HCT116 (cell line): ENCODE measurements at places on chromosomes 16 and 17.

- no peak for DNase-seq
Measured at GRCh38 chr16:11494433-11494832, 92.3 kb downstream of the LITAF start.

DNA sequence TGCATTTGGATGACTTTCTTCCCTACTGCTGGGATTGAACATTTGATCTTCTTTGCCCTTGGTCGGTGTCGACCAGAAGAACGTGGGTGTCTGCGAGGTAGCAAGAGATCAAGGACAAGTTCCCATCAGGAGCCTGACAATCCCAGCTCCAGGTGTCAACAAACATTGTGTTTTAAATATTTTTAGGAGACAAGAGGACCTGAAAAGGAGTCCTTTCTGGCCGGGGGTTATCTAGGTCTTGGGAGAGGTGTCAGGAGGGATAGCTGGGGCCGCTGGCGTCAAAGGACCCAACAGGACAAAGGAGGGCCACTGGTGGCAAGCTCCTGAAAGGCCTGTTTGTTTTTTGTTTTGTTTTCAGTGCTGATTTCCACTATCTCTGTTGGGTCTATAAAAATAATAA is 308.4 kb upstream of the ERCC4 start:
- DNase-seq = no peak

- no peak for DNase-seq
Measured at GRCh38 chr16:7967996-7968509, 622.3 kb downstream of the TMEM114 start.

GRCh38 chr17:76343106-76343505 is 10.6 kb downstream of the PRPSAP1 start:
- DNase-seq = no peak

DNA sequence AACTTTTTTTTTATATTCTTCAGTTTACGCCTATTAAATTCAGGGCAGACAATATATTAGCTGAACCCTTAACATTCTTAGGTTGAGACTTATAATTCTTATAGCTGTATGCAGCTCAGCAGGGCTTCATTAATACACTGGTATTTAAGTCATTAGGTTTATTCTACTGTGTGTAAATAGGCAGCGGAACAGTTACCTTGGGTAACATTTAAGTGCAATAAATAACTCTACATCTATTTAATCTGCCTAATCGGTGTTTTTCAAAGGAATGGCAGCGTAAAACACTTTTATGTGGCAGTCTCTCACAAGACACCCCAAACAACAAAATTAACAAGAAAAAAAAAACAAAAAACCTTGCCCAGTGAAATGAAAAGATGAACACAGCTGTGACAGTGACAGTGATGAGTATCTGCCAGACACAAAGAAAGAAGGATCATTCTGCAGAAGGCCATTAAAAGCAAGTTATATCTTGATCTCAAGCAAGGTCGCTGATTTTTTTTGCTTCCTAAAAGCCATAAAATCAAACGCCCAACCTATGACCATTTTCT is 32.6 kb downstream of the KCNJ2 start:
- DNase-seq = no peak

GRCh38 chr17:48787828-48788227 is 29.2 kb downstream of the TTLL6 start:
- no peak for DNase-seq

DNA sequence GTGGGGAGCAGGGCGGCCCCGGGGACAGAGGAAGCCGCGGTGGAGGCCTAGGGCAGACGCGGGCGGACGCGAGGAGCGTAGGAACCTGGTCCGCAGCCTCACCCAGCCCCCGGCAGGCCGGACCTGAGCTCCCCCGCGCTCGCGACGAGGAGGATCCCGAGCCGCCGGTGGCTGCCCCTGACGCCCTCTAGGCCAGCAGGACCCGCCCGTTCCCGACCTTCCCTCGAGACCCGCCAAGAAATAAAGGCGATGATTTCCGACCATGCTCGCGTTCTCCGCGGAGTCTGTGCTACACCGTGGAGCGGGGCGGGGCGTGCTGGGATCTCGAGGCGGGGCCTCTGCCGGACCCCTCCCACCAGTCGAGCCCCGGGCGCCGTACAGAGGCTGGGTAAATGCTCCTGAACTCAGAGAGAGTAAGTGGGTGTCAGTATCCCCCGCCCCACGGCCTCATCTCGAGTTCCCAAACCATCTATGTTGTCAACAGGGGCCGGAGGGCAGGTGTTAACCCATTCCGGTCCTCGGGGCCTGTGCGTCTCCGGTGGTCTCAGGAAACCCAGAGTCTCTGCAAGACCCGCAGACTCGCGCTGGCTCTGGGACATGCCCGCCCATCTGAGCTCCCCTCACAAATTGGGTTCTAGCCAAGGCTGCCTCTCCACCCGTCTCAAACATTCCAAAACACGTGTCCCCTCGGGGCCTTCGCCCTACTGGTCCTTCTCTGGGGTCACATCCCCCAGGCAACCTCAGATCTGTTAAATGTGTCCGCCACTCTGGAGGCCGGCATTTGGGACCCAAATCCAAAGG is 13.7 kb downstream of the SYCE1L start:
- no peak for DNase-seq

DNA sequence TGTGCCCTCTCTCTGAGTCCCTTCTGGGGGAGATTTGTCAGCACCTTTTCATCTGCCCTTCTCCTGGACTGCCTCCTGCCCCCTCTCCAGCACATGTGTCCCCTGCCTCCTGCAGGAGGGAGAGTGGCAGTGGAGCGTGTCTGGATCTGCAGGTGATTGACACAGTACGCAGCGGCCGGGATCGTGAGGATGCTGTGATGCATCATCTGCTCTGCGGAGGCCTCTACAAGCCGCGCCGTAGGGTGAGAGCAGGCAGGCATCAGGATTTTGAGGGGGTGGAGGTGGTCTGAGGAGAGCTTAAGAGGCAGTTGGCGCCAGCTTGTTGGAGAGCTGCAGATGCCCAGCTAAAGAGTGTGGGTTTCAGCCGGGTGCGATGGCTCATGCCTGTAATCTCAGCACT is 10.9 kb downstream of the SLC9A5 start:
- no peak for DNase-seq
